Activated CD4-positive, alpha-beta T cell treated with anti-CD3 and anti-CD28 coated beads for 1 hour (primary cell): ENCODE measurements at places on chromosomes 6 and 20.

DNA sequence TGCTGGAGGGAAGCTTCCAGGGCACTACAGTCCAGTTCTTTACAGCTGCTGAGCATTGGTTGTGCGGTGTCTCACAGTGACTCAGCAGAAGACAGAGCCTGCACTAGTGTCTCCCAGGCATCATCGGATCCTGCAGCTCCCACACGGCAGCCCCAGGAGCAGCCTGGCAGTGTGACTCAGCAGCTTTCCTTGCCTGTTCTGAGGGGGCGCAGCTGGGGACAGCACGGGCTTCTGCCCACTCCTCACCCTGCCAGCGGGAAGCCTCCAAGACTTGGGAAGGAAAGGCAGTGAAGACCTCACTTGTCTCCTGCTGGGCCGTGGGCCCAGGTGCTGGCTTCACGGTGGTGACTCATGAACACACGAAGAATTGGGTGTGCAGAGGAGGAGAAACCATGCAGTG lies 165.4 kb downstream of the SYNDIG1 start:
- no peak for DNase-seq

GRCh38 chr6:126701676-126702560 lies 362.0 kb downstream of the CENPW start:
- no peak for DNase-seq

DNA sequence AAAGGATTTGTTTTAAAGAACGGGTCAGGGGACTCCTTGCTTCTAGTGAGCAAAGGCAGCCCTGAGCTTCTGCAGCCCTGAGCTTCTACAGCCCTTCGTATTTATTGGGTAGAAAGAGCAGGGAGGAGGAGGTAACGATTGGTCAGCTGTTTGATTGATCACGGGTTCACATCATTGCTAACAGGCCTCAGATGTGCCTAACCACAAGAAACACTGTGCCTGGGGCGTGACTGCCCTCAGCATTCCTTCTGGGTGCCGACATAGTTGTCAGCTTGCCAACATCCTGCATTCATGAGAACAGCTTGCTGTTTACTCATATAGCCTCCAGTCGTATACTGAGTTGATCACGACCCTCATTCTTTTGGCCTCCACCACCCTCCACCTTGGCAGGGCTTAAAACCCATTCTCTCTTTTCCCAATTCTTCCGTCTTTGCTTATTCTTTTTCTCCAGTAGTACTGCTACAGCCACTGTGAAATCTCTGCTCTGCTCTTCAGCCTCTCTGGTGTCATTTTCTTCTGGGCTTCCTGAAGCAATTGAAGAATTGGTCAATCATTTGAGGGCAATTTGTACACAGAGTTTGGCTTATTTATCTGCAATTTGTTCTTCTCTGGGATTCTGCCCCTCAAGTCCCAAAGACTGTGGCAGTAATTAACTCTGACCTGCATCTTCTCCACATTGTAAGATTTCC lies 25.4 kb upstream of the NOP56 start:
- no peak for DNase-seq

GRCh38 chr6:28742668-28743270 lies 181.0 kb downstream of the TRIM27 start:
- DNase-seq, result no peak

DNA sequence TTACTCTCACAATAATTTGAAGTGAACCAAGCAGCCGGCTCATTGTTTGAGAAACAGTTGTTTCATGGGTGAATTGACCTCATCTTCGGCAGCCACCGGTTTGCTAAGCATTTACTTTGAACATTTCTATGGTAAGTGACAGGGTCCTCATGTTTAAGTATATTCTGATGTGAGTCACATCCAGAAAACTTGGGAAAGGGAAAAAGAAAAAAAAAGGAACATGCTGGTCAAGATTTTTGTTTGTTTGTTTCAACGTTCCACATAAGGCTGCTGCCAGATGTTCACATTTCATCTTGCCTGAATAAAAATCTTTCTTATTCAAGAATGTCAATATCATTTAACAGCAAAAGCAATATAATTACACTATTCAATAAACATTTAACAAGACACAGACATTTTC lies 55.0 kb upstream of the EXOC2 start:
- DNase-seq, result no peak

DNA sequence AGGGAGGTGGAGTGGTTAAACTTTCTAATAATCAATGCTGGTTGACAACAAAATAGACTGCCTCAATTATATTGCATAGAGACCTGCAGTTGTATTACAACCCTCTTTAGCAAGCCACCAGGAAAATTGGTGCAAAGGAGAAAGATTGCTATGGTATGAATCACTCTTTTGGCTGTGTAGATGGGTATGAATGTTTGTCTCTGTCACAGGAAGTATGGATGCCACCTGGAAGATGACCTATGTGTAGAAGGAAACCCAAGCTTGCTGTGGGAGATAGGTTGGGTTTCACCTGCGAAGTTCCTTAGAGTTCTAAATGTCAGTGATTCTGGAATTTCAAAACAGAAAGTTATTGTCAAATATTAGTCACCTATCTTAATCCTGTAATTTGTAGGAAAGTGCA lies 134.6 kb downstream of the SOBP start:
- DNase-seq, result no peak

GRCh38 chr6:139587469-139587868 lies 213.0 kb upstream of the CITED2 start:
- no peak for DNase-seq

DNA sequence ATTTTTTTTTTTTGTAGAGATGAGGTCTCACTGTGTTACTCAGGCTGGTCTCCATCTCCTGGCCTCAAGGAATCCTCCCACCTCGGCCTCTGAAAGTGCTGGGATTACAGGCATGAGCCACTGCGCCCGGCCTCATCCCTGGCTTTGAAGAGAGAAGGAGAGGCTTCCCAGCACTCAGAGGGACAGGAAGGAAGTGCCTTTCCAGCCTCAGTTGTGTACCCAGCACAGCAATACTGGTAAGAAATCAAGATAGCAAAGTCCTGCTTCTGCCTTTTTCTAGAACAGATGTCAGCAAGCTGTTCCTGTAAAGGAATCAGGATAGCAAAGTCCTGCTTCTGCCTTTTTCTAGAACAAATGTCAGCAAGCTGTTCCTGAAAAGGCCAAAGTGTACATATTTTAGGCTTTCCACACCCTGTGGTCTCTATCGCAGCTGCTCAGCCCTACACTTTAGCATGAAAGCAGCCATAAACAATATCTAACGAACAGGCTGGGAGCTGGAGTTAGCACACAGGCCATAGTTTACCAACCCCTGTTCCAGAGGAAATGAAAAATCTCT lies 6.3 kb upstream of the PLTP start:
- no peak for DNase-seq

DNA sequence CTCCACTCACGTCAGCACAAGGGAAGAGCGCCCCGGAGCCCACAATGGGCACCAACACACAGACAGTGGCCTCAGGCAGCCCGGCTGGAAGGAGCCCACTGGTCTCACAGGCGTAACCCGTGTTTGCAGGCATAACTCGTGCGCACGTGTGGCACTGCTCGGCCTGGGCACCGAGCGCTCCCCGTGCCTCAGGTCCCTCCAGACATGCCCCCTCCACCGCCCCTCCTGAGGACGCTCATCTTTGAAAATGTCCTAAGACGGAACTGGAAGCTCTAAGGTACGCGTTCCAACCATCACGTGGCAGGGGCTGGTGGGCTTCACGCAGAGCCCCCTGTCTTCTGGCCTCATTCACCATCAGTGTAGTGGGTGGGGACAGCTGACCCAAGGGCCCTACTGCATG lies 44.6 kb downstream of the SSR1 start:
- no peak for DNase-seq

DNA sequence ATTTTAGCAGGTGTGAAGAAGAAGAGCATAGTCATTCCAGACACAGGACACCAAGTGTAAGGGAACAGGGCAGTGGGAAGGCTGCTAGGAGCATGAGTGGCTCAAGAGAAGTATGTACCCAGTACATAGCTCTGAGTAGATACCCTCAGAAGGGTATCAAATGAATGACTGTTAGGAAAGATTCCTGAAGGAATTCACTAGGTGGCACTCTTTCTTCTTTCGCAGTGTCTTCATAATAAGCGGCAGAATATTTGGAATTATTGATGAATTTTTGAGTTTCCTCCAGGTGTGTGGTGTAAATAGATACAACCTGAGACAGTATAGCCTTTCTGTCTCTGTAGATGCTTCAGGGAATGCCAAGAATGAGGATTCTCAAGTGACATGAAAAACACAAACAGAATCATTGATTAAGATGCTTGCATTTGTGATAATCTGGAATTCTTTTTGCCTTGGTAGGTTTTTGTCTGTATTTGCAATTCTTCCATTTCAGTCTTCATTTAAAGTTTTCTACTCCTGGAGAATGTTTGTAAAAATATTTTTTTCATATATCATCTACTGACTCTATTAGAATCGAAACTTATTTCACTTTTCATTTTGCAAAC lies 264.3 kb upstream of the RIMS1 start:
- no peak for DNase-seq

DNA sequence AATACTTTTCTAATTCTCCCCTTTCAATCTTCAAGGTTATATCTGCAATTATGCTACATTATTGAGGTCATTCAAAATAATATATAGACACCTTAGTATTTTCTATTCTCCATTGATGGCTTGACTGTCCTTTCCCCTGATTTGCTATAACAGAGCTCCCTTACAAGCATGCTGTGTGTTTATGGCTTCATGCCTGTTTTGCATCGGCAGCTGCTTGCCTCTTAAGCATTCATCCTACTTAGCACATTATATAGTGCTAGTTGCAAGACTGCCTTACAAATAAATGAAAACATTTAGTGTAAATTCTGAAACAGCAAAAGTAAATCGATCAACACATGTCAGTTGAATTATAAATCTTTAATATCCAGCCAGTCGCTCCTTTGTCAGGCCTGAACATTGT lies 476.2 kb upstream of the POU3F2 start:
- DNase-seq, result no peak

DNA sequence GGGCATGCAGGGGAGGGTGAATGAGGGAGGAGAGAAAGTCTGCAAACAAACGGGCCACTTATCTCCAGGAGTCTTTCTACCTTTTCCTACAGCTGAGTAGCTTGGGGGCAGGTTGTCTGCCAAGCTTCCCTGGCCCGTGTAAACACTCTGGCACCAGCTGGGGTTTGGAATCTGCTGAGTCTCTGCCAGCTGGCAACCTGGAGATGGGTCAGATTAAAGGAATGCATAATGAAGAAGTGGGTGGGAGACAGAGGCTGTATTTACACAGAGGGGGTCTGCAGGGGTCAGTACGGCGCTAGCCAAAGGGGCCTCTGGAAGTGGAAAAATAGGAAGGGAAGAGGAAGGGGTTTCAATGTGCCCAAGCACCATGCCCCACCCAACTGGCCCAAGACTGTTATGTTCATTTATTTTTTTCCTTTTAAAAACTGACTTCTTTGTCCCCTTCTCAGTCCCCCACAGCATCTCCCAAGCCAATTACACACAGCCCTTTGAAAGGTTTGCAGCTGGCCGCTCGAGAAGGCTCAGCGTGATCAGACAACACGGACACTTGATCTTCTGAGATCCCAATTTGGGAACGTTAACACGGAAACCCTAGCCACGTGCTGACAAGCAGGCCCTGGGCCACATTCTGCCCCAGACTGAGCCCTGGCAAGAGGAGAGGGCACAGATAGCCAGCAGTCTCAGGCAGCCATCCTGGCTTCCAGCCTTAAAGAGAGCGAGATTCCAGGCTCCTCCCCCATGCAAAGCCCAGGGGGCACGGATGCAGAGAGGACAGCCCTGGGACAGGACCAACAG lies 25.2 kb downstream of the TRAM2 start:
- DNase-seq, result no peak

GRCh38 chr6:226516-227073 lies 65.7 kb upstream of the DUSP22 start:
- DNase-seq, result no peak

DNA sequence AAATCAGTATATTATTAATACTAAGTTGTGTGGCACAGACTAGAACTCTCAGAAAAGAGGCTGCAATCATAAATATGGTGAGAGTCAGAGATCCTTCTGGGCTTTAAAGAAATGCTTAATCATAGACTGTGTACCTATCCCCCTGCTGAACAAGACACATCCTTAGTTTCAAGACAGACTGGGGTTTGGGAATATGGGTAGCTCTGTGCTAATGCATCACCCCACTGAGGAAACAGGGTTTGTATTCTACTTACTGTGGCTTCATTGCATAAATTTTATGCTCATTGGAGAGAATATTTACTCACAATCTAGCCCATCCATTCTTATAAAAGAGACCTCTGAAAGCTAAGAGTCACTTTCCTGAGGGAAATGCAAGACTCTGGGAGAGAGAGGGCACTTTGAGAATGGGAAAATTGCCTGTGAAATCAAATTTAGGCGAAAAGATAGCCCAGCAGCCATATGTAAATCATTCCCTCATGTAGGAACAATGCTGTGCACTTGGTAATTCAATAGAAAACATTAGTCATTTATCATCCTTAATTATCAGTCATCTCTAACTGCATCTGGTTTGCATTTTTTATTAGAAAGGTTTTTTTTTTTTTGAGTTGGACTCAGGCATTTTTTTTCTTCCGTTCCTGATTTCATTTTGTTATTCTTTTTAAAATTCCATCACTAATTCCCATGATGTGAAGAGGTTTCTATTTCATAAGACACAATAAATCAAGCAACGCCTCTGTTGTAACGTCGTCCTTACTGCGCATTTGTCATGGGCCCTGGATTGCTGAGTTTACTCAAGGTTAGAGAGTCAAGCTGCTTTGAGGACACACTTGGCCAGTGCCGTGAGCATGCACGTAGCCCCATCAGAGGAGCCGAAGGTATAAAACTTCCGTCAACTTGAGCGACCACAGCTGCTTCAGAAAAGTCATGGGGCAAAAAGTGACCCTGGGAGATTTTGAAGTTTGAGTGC lies 91.8 kb downstream of the TRMT11 start:
- no peak for DNase-seq

DNA sequence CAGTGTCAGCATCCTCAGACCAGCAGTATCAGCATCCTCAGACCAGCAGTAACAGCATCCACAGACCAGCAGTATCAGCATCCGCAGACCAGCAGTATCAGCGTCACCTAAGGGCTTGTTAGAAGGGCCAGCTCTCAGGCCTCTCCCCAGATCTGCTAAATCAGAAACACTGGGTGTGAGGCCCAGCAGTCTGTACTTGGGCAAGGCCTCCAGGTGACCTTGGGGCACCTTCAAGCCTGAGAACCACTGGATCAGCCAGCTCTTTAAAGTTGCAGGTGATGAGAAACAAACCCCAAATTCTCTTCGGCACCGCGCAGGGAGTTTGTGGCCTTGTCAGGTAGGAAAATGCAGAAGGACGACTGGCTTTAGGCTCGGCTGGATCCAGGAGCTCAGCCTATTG lies 290.5 kb upstream of the CDH4 start:
- no peak for DNase-seq

DNA sequence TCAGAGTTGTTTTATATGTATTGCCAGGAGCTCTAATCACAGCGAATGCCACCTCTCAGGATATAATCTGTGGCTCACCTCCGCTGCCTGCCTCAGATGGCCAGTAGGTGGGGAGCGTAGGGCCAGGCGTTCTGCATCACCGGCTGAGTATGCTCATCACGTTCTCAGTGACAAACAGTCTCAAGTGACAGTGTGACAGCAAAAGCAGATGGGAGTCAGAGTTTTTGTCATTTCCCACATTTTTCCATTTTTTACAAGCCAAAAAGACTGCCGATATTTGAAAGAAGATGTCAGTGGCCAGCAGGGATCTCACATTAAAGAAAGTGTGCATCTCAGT lies 208.7 kb downstream of the ALDH8A1 start:
- DNase-seq, result no peak

GRCh38 chr6:42978487-42978838 lies 518 bp downstream of the PEX6 start:
- DNase-seq, result no peak

- DNase-seq, result no peak
These were observed 958 bp downstream of the MLIP start for GRCh38 chr6:54112151-54112650.

GRCh38 chr20:53124803-53125202 lies 152.6 kb downstream of the TSHZ2 start:
- DNase-seq, result no peak

- DNase-seq, result no peak
These were observed 403.1 kb downstream of the BTBD9 start for GRCh38 chr6:38236631-38237030.
